Stimulated activated CD4-positive, alpha-beta T cell treated with anti-CD3 and anti-CD28 coated beads, Interleukin-1b, Interleukin-23, amount 100 ng/mL, for 48 hours (primary cell): ENCODE measurements at places on chromosomes 11 and 22.
A peak's percentile ranks its signal among the peaks of the same experiment; 100 is the strongest.

- DNase-seq, result no peak
Observed at GRCh38 chr11:75667831-75668450, 897 bp downstream of the MAP6 start.

DNA sequence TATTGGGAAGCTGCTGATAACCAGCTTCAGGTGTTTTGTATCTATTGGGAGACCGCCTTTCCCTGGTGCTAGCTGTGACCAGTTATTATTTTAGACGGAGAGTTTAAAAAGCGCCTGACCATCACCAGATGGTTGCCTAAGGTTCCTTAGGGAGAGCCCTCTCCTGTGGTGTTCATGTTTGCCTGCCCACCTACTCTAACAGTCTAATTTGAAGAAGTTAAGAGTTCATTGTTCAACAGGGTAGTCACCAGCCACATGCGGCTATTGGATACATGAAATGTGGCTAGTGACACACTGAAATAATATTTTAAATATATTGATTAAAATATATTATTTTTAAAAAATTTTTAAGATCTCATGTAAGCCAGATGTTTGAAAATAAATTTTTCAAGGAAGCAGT is 71.3 kb upstream of the SLN start:
- no peak for DNase-seq

DNA sequence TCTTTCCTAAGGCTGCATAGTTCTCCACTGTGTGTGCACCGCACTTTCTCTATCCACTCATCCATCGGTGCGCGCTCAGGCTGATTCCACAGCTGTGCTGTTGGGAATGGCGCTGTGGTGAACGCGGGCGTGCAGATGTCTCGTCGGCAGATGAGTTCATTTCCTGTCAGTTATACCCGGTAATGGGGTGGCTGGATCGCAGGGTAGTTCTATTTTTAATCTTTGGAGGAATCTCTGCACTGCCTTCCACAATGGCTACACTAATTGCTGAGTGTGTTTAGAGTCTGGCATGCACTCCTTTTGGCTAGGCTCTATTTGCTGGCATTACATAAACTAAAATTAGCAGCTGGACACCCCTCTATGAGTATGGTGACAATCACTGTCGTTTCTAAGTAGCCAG is 27.9 kb upstream of the KRTAP5-7 start:
- DNase-seq, result no peak

DNA sequence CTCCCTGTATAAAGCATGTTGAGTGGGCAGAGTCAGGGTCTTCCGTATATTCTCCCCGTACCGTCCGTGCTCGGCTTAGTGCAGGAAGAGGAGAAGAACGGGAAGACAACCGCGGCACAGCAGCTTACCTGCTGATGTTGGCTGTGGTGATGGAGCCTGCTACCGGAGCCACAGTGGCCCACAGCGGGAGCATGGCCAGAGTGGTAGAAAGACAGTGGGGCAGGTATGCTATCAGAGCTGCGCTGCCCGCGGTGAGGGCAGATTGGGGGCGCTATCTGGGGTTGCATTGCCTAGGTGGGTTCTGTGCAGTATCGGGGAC is 120.7 kb upstream of the VPREB1 start:
- DNase-seq, result no peak

DNA sequence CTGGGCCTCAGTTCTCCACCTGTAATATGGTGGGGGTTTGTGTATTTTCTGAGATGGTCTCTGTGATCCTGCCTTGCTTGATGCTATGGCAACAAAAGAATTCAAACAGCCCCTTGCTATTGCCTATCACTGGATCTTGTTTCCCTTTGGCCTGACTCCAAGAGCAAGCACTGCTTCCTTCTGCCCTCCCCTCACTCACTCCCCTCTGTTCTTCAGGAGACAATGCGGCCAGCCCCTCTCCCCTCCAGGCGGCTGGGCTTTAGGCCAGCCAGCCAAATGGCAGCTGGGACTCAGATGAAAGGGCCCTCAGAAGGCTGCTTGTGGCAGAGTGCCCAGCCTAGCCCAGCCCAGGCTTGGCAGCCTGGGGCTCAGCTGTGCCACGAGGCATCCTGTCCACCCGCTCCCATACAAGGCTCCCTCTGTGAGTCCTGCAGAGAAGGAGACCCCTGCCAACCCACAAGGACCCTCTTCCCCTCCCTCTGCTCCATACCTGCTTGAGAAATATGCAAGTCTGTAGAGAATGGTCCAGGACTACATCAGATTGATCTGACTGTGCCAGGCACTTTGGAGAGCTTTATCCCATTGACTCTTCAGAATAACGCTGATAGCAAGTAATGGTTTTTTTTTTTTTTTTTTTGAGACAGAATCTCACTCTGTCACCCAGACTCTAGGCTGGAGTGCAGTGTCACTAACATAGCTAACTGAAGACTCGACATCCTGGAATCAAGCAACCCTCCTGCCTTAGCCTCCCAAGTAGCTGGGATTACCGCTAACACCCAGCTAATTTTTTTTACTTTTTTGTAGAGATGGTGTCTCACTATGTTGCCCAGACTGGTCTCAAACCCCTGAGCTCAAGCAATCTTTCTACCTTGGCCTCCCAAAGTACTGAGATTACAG is 7.6 kb upstream of the KCTD14 start:
- no peak for DNase-seq

DNA sequence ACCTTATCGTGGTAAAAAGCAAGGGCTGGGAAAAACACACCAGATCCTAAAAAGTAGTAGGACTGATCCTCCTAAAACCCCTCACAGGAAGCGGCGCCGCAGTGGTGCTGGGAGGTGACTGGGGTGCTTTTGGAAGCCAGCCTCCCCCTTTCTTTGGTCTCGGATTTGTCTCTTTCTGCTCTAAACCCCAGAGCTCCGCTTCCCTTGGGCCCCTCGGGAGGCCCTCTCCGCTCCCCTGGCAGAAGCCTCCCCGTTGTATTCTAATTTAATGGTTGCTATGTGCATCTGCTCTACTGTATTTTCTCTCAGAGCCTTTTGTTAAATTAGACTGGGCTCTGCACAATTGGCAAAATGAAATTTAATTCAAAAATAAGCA is 587.7 kb downstream of the OPCML start:
- no peak for DNase-seq

- DNase-seq, result no peak
Observed at GRCh38 chr22:22137891-22138290, 106.7 kb upstream of the VPREB1 start.

DNA sequence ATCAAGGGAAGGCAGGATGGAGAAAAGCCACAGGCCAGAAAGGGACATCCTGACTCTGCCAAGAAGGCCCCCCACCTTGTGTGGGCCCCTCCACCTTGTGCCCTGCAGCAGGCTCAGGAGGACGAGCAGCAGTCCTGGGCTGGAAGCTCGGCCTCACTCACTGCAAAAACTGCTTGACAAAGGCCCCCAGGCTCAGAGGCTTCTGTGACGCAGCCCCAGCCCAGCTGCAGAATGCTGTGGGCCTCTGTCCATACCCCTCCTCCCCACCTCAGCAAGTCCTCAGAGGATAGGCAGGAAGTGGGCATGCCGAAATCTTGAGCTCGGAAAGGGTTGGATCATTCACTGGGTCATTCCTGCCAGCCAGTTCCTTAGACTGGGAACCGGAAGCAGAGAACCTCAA is 61.9 kb downstream of the NRXN2 start:
- no peak for DNase-seq

- no peak for DNase-seq
Observed at GRCh38 chr11:8103909-8104308, 22.9 kb downstream of the TUB start.

DNA sequence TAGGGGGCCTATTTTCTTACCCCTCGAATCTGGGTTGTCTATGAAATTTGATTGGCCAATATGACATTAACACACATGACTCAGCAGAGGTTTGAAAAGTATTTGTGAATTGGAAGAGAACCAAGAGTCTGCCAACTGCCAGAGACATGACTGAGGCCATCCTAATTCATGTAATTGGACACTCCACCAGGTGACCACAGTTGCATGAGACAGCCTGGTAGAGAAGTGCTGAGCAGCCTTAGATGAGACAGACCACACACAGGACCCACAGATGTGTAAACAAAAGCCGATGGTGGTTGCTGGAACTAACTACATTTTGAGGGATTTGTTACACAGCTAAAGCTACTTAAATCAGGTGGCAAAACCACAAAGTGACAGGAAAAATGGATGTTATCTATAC is 855 bp upstream of the MS4A5 start:
- no peak for DNase-seq

GRCh38 chr11:95065336-95065735 is 1.4 kb upstream of the SRSF8 start:
- no peak for DNase-seq

DNA sequence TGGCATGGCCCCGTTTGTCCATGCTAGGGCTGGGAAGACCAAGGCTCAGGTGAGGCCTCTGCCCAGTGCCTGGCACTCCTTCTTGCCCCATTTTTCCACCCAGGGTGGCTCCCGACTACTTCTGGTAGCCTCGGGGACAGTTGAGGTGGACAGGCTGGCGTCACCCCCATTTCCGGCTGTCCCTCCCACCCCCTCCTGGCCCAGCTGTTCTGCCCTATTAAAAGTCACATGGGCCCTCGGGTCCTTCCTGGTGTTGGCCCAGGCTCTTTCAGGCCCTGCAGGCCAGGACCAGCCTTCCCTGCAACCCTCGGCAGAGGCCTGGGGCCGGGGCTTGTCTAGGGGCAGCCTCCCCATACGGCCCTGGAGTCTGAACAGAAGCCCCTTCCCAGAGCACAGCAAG is 9.5 kb downstream of the CD81 start:
- DNase-seq, result no peak

DNA sequence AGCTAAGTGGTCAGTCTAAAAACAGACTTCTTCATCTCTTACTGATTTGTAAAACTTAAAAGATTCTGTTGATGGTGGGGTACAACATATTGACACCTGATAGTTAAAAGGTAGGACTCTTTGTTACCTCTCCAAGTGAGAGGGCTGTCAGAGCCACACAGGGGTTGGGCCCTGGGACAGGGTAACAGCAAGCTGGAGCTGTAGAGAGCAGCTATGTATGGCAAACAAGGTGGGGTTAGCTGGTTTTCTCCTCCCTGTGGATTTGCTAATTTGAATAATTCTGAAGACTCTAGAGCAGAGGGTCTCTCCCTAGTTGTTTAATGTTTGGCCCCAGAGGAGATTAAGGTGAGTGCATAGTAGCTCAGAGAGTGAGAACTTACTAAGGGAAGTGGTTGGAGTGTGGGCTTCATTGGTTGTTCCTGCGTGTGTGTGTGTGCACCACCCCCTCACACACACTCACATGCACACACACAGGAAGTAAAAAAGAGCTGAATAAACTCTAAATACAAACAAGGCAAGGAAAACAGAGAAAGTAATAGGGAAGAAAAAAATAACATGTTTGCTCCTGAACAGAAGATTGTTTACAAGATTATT is 9.2 kb upstream of the GAS2 start:
- DNase-seq, result no peak

- no peak for DNase-seq
Observed at GRCh38 chr22:49554741-49555140, 272.9 kb downstream of the BRD1 start.

DNA sequence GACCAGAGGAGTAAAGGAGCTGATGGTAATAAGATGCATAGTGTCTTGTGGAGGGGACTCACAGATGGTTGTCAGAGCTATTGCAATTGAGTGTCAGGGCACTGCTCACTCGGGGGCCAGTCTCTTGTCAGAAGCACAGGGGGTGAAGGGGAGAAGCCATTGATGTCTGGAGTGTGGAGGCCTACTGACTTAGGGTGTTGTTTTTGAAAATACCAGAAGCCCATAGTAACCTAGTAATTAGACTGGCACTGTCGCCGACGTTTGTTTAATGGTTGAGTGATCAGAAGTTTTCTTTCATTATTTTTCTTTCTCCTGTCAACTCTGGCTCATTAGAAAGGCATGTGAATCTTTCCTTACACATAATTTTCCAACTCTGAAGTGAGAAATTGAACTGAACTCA is 151.6 kb upstream of the TENM4 start:
- DNase-seq, result no peak

- peak; percentile 37 for DNase-seq
Observed at GRCh38 chr11:74009675-74010305, 905 bp upstream of the UCP3 start.

- DNase-seq, result no peak
Observed at GRCh38 chr11:123065621-123066020, 3.7 kb upstream of the HSPA8 start.

DNA sequence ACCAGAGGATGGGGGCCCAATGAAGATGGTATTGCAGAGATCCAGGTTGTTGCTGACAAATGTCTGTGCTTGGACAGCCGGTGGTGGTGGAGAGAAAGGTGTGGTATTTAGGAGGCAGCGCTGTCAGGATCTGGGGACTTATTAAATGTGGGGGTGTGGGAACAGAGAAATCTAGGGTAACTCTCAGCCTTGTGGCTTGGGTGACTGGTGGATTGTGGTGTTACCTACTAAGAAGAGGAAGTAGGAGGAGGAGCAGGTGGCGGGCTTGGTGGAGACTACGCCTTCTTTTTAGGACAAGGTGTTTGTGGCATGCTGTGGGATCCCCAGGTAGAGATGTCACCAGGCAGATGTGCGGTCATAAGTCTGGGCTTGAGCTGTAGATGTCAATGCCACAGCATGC is 144.0 kb downstream of the GRIK4 start:
- DNase-seq, result no peak

- DNase-seq, result no peak
Observed at GRCh38 chr11:92681586-92681985, 287.9 kb upstream of the MTNR1B start.

- DNase-seq, result no peak
Observed at GRCh38 chr22:44444341-44445306, 53.4 kb downstream of the RTL6 start.

DNA sequence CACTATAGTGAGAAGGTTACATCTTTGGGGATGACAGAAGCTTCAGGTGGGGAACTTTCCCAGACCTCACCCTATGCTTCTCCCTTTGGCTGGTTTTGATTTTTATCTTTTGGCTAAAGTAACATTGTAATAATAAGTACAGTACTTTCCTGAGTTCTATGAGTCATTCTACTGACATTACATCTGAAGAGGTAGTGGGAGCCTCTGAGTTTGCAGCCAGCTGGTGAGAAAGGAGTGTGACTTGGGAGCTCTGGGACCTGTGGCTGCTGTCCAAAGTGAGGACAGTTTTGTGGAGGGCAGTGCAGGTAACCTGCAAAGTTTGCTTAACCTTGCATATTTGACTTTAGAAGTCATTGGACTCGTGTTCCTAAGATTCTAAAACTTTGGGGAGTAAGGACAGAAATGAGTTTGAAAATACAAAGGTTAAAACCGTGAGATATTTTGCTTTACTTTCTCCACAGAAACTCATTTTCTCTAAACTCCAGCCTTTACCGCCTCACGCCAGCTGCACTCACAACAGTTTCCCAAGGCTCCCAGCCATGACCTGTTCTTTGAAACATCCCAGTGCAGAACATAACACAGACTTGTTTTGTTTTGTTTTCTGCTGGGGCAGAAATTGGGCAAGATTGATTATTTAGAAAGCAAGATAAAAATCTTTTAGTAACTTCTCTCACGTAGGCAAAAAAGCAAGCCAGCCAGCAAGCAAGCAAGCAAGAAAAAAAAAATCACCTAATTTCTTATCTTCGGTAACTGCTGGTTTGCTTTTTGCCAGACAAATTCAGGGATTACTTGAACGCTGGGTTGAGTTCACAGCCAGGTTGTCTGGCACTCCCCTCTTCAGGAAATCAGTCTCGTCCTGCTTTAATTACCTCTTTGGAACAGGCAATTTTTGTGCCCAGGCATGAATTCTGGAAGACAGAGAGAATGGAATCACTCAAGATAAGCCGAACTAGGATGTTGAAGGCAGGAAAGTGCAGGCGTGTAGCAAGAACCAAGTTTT is 478.3 kb upstream of the ISX start:
- DNase-seq, result no peak

- no peak for DNase-seq
Observed at GRCh38 chr11:114307524-114308203, 11.5 kb downstream of the NNMT start.
